Subcutaneous preadipocyte (primary cell): ENCODE measurements at places on chromosomes 16 and 17. TPM values are rescaled to one million over a fixed set of nuclear protein-coding genes. Genes with fewer than 3 reads are reported as not detected.

PIMREG gene
- 21.7 and 22.0 TPM in 2 replicates for total RNA-seq

AMFR gene
- 164 and 200 TPM in 2 replicates for total RNA-seq

MYH3 gene
- total RNA-seq, result 0.37 and 0.39 TPM in 2 replicates

TP53TG3B gene
- not detected in 2 replicates for total RNA-seq

NOD2 gene
- total RNA-seq, result under 0.01 TPM in 2 replicates

CDC6 gene
- 16.9 and 39.5 TPM in 2 replicates for total RNA-seq

LLGL2 gene
- 0.20 TPM in 1 of 2 replicates, not detected in the other for total RNA-seq
